Spinal cord (tissue), 10 donors: ENCODE measurements at places on chromosomes 6 and 20. TPM values are rescaled to one million over a fixed set of nuclear protein-coding genes. Genes with fewer than 3 reads are reported as not detected.
A peak's percentile ranks its signal among the peaks of the same experiment; 100 is the strongest.

The ZNF335 gene
- 9.9 TPM for total RNA-seq

The SGK2 gene
- total RNA-seq = 6.4 TPM

The MYCT1 gene
- total RNA-seq = 16.9 TPM

The BMP7 gene
- 47.3 TPM for total RNA-seq

The C20orf204 gene
- total RNA-seq = 0.69 TPM

The EDN3 gene
- 6.5 TPM for total RNA-seq

The ETV7 gene
- total RNA-seq = 0.40 TPM

DNA sequence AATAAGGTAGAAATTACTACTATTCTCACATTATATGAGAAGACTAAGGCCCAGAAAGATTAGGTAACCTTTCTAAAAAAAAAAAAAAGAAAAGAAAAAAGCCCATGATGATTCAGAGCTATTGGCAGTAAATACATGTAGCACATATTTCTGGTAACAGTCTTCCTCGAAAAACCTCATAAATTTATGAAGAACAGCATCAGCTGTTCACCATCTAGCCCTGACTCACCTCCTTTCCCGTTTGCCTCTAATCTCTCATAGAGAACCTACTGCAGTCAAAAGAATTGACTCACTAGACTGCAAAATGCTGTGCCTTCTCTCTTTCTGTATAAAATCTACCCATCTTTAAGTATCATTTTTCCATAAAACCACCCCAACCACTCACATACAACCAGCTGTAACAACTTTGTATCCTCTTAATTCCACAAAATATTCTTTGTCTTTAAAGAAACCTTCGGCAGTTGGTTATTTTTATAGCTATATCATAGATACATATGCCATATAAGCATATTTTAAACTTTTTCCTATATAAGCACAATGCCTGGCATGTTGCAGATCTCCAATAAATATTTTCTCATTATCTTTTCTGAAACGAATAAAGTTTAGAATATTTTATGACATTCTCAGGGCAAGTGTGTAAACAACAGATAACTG lies 152.7 kb upstream of the ENPP5 start:
- H3K4me1 ChIP-seq = no peaks in the 10 kb centered on the region
- no peak for DNase-seq
- no peaks in the 10 kb centered on the region for H3K27me3 ChIP-seq
- H3K4me3 ChIP-seq = peak overlapping the region; percentile 20

DNA sequence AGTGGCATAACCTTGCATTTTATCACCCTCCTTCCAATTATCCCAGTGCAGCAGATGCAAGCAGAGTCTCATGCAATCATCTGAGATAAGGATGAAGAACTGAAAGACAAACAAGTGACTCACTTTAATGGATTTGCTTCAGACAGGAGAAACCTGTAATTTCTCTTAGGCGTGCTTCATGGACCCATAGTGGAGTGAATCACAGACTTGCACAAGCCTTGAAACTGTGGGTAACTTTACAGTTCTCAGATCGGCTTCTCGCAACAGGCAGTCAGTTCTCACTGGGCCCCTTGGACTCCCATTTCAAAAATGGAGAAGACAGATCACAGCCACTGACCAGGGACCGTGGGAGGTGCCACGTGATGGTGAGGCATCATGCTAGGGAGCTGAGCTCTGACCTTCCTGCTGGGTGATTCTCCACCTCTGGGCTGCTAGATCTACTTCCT lies at the start of gene ADGRF4:
Gene ADGRF4, plus strand, starts transcription at position 239 of the 446 bp plus-strand sequence. CDS start 8,666 bp downstream, outside the sequence.
- no peaks in the 10 kb centered on the region for H3K27me3 ChIP-seq
- H3K4me3 ChIP-seq = no peak within 1 kb of the TSS
- no peak within 1 kb of the TSS for H3K27ac ChIP-seq
- no peak for DNase-seq

DNA sequence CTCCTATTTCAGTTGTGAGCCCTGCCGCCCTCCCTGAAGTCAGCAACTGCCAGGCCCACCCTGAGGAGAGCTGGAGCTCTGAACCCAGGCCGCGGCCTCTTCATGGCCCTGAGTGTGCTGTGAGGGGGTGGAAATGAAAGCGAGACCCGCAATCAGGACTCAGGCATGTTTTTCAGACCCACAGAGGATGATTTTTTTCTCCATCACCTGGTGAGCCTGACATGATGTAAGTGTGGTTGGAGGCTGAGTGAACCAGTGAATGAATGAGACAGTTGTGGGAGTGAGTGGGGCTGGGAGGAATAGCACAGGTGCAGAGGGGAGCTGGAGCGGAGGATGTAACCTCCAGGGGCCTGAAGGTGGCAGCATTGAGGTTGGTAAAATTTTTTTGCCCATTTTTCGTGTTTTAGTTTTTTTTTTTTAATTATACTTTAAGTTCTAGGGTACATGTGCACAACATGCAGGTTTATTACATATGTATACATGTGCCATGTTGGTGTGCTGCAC lies 18.3 kb downstream of the RAET1L start:
- no peaks in the 10 kb centered on the region for H3K36me3 ChIP-seq
- H3K27ac ChIP-seq = no peak overlapping the region
- H3K27me3 ChIP-seq = peaks cover 64% of the 10 kb centered on the region
- no peak for DNase-seq

DNA sequence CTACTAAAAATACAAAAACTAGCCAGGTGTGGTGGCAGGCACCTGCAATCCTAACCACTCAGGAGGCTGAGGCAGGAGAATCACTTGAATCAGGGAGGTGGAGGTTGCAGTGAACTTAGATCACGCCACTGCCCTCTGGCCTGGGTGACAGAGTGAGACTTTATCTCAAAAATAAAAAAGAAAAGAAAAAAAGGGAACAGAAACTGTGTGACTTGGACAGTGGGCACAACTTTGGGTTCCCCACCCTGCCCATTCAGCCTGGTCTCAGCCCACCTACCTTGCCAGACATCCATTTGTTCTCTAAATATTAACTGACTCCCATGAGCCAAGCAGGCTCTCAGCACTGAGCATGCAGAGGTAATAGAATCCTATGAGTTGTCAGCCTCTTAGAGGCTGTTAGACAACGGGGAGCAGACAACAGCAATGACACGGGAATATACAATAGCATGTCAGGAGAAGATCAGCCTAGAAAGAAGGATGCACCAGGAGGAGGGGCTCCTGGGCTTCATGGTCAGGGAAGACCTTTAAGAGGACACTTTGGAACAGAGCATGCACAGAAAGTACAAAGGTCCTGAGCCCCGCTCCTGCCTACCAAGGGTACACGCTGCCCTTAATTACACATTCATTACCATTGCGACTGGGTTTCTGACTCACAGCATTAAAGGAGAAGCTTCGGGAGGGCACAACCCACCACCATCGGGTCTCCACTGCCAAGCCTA lies 20.0 kb downstream of the FAM209B start:
- H3K36me3 ChIP-seq = no peaks in the 10 kb centered on the region
- no peak overlapping the region for H3K4me3 ChIP-seq
- no peaks in the 10 kb centered on the region for H3K4me1 ChIP-seq
- DNase-seq = no peak

- no peak overlapping the region for H3K4me3 ChIP-seq
- no peak for DNase-seq
- peaks cover 39% of the 10 kb centered on the region for H3K27me3 ChIP-seq
- peaks cover 9% of the 10 kb centered on the region for H3K4me1 ChIP-seq
These were observed 3.8 kb downstream of the APCDD1L start for GRCh38 chr20:58511364-58511763.

- H3K4me3 ChIP-seq = no peak overlapping the region
- H3K36me3 ChIP-seq = no peaks in the 10 kb centered on the region
- H3K4me1 ChIP-seq = peaks cover 4% of the 10 kb centered on the region
These were observed 274.5 kb downstream of the ALDH8A1 start for GRCh38 chr6:134675110-134676054.

GRCh38 chr20:61643656-61644377 lies 391.8 kb downstream of the CDH4 start:
- no peak overlapping the region for H3K4me3 ChIP-seq
- peaks cover 39% of the 10 kb centered on the region for H3K4me1 ChIP-seq
- no peaks in the 10 kb centered on the region for H3K27me3 ChIP-seq
- no peak for DNase-seq
- H3K36me3 ChIP-seq = no peaks in the 10 kb centered on the region

DNA sequence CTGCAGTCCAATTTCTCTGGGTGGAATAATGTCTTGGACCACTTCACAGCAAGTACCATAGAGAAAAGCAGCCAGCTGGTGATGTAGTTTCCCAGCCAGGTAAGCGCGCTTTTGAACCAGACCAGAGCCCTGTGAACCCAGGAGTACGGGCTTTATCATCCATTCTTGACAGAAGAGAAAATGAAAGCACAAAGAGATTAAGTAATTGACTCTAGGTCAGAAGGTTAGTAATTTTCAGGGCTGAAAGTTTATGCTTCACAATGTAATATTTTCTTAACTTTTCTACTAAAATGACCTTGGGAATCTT lies 7.1 kb upstream of the UST start:
- no peak for DNase-seq
- no peaks in the 10 kb centered on the region for H3K27me3 ChIP-seq
- no peaks in the 10 kb centered on the region for H3K4me1 ChIP-seq
- no peak overlapping the region for H3K4me3 ChIP-seq

GRCh38 chr6:164408868-164409267 lies 900.5 kb downstream of the C6orf118 start:
- no peaks in the 10 kb centered on the region for H3K27me3 ChIP-seq
- no peak overlapping the region for H3K27ac ChIP-seq
- DNase-seq = no peak
- peaks cover 4% of the 10 kb centered on the region for H3K4me1 ChIP-seq

- no peak overlapping the region for H3K4me3 ChIP-seq
- peak; percentile 68 for DNase-seq
- H3K36me3 ChIP-seq = no peaks in the 10 kb centered on the region
- H3K27ac ChIP-seq = no peak overlapping the region
- no peaks in the 10 kb centered on the region for H3K4me1 ChIP-seq
- no peaks in the 10 kb centered on the region for H3K27me3 ChIP-seq
These were observed 174.7 kb downstream of the ZFAND3 start for GRCh38 chr6:37994223-37994622.

DNA sequence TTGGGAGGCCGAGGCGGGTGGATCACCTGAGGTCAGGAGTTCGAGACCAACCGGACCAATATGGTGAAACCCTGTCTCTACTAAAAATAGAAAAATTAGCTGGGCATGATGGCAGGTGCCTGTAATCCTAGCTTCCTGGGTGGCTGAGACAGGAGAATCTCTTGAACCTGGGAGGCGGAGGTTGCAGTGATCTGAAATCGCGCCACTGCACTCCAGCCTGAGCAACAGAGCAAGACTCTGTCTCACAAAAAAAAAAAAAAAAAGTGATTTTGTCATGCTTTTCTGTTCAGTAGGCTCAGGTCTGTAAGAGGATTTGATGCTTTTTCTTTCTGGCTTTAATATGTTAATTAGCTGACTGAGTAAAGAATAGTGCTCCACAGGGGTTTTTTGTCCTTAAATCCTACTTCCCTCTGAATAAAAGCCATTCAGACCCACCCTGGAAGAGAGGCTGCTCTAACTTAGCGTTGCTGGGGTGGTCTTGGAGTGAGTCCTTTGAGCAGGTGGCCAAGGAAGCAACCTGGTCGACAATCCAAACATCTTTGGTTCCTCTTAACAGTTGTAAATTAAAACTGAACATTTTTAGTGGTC lies 19.0 kb downstream of the MCM8 start:
- peaks cover 3% of the 10 kb centered on the region for H3K36me3 ChIP-seq
- no peak overlapping the region for H3K4me3 ChIP-seq
- DNase-seq = no peak
- H3K27me3 ChIP-seq = no peaks in the 10 kb centered on the region
- H3K27ac ChIP-seq = no peak overlapping the region
- H3K4me1 ChIP-seq = peaks cover 3% of the 10 kb centered on the region

GRCh38 chr20:45971425-45971674 lies 653 bp downstream of the ZNF335 start:
- no peaks in the 10 kb centered on the region for H3K27me3 ChIP-seq
- H3K27ac ChIP-seq = peak overlapping the region; percentile 100
- H3K4me1 ChIP-seq = peaks cover 26% of the 10 kb centered on the region
- peaks cover 34% of the 10 kb centered on the region for H3K36me3 ChIP-seq
- DNase-seq = no peak

- DNase-seq = no peak
- no peaks in the 10 kb centered on the region for H3K27me3 ChIP-seq
- H3K27ac ChIP-seq = no peak overlapping the region
- H3K36me3 ChIP-seq = no peaks in the 10 kb centered on the region
These were observed 17.0 kb downstream of the PTPN1 start for GRCh38 chr20:50527068-50527605.

DNA sequence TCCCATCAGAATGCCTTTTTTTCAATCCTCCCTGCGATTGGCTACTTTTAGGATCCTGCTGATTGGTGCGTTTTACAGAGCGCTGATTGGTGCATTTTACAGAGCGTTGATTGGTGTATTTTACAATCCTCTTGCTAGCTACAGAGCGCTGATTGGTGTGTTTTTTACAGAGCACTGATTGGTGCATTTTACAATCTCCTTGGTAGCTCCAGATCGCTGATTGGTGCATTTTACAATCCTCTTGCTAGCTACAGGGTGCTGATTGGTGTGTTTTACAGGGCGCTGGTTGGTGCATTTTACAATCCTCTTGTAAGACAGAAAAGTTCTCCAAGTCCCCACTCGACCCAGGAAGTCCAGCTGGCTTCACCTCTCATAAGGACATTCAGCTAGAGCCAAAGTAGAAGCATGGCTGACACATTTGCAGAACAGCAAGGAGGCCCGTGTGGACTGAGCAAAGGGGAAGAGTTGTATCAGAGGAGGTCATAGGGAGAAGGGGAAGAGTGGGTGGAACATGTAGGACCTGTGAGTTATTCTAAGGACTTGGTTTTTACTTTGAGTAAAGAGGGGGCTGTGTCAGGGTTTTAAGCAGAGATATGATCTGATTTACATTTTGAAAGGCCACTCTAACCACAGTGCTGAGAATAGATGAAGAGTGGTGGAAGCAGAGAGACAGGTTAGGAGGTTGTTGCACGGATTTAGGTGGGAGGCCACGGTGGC lies 2.6 kb downstream of the ALDH5A1 start:
- no peak for DNase-seq
- H3K36me3 ChIP-seq = no peaks in the 10 kb centered on the region
- H3K4me1 ChIP-seq = peaks cover 11% of the 10 kb centered on the region
- H3K4me3 ChIP-seq = no peak overlapping the region
- no peak overlapping the region for H3K27ac ChIP-seq
- H3K27me3 ChIP-seq = no peaks in the 10 kb centered on the region

DNA sequence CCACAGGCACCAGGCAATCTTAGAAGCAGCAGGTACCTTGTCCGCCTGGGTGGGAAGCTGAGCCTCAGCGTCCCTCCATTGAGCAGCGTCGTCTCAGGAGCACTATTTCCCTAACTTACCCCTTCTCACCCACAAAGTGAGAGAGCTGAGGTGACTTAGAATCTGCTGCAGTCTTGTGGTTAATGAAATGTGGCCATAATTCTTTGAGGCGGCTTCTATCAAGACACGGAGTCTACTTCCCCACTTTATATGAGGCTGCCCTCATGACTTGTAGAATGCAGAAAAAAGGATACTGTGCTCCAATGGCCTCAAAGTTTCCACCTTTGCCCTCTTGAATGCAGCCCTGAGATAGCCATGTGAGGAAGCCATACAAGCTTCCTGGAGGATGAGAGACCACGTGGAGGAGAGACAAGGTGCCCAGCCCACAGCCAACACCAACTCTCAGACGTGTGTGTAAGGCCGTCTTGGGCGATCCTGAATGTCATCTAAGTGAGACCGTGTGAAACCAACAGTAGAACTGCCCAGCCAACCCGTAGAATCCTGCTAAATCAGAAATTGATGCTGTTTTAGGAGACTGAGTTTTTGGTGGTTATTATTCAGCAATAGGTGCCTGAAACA lies 9.1 kb upstream of the TAGAP start:
- no peak overlapping the region for H3K4me3 ChIP-seq
- DNase-seq = no peak
- no peaks in the 10 kb centered on the region for H3K27me3 ChIP-seq
- H3K36me3 ChIP-seq = no peaks in the 10 kb centered on the region
- no peaks in the 10 kb centered on the region for H3K4me1 ChIP-seq
- H3K27ac ChIP-seq = no peak overlapping the region
